Activated naive CD4-positive, alpha-beta T cell (primary cell): ENCODE measurements at places on chromosomes 12 and 14.

GRCh38 chr12:47808574-47809365, 10.9 kb downstream of the HDAC7 start:
- DNase-seq = no peak

GRCh38 chr14:59510001-59510400, 25.7 kb downstream of the JKAMP start:
- no peak for DNase-seq

DNA sequence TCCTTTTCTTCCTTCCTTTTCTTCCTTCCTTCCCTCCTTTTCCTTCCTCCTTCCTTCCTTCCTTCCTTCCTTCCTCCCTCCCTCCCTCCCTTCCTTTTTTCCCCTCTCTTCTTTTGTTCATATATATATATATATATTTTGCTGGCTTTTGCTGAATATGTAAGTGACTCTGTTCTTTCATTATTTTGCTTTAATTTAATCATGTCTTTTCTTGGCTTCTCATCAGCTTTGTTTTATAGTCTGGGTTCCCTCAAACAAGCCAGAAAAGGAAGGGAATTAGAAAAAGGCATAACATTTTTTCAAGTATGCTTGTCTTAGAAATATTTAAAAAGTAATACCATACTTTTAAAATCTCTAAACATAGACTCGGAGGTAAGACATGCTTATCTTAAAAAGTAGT, 219.9 kb upstream of the ATXN7L3B start:
- DNase-seq = no peak

- no peak for DNase-seq
These were observed 11.9 kb downstream of the KLRG1 start for GRCh38 chr12:9001233-9001632.

DNA sequence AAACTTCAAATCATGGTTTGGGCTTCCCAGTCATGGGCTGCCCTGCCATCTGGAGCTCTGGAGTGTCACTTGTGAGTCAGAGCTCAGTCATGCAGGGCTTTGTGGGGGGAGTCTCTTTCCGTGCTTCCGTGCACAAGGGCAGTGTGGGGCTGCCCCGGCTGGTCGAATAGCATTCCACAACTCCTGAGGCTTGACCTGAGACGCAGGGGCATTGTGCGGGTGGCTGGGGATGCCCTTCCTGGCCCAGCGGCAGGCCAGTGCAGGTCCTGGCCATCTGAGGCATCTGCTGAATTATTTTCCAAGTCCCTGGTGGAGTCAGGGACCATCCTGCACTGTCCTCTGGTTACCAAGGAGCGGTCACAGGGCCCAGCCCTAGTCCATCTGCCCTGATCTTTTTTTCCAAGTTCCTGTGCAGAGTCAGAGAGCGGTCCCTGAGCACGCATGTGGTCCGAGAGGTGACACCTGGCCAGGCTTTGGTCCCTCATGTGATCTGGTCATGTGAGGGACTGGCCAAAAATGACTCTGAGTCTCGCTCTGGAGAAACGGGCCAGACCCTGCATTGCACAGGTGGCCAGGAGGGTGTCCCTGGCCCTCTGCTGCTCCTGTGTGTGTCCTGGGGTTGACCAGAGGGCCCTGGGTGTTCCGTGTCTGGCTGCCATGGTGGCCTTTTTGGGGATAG, 167.0 kb upstream of the ALG10B start:
- DNase-seq = no peak

GRCh38 chr14:50974118-50974517, 29.8 kb upstream of the PYGL start:
- no peak for DNase-seq

DNA sequence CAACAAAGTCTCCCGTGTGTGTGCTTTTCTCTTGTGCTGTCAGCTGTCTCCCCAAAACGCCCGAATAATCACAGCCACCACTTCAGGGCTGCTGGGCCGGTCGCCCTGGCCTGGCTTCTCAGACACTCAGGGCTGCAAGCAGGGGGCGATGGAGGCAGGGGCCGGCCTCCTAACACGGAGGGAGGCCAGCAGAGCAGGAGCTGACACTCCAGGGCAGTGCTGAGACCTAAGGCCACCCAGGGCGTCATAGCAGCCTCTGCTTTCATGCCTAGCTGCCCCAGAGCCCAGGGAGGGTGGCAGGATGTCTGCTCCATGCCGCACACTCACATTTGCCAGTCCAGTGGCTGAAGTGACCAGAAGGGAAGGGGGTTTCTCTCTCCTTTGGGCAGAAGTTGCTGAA, 25.6 kb downstream of the STX2 start:
- no peak for DNase-seq

DNA sequence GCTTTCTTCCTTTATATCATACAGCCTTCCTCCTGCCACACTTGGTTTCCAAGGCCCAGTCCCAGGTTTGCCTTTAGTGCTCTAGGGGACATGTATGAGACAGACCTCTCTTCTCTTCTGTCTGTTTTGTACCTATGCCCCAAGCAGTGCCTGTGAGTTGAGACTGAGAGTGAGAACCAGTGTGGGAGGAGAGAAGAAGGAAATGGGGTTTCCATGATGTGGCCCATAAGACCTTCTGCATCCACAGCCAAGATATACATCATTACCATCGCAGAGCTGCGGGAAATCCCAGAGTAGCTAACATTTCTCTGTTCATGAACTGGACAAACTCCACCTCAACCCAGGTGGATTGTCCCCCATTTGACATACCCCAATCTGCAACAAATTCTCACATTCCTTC, 2.8 kb downstream of the TESPA1 start:
- DNase-seq = no peak

DNA sequence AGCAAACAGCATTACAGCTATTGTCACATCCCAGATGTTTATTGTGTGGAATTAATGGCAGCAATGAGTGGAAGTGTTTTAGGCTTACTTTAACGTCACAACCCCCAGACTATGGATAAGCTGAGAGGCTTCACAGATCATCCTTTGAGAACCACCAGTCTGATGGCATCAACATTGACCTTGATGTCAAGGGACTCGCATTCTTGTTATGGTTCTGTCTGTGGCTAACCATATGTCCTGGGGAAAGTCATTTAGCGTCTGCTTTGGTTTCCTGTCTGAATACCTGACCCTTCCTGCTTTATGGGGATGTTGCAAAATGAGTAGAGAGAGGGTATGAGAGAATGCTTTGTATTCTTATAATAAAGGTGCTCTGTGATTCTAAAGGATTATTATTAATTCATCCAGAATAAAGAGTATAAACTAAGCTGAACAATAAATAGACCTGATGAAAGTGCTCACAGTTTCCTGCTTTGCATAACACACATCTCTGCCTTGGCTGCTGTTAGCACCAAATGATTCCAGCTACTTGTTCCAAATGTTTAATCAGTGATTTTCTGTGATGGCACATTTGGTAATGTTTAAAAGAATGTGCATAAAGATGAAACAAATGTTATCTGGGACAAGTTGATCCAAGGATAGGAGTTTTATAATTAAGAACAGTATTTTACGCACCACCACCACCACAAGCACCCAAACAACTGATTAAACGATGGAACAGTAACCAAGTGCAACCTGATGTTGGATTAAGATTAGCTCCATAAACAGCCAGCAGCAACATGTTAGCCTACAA, 116.9 kb upstream of the LRIG3 start:
- DNase-seq = no peak

DNA sequence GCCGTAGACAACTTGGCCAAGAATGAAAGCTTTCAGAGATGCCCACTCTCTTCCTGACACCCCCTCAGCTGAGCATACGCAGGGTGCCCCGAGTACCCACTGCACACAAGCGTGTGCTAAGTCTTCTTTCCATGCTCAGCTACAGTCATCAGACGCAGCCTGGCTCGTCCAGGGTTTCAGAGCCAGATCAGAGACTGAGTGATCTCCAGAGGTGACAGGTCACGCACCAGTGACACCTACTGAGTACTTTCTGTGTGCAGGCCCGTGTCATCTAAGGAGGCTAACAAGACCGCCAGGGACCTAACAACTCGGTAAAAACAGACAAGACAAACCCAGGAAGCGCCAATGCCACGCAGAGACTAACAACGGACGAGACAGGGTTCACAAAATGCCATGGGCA, 25.1 kb downstream of the STX2 start:
- no peak for DNase-seq

- DNase-seq = peak; percentile 85
These were observed 506 bp downstream of the CRY1 start for GRCh38 chr12:107092669-107093416.

DNA sequence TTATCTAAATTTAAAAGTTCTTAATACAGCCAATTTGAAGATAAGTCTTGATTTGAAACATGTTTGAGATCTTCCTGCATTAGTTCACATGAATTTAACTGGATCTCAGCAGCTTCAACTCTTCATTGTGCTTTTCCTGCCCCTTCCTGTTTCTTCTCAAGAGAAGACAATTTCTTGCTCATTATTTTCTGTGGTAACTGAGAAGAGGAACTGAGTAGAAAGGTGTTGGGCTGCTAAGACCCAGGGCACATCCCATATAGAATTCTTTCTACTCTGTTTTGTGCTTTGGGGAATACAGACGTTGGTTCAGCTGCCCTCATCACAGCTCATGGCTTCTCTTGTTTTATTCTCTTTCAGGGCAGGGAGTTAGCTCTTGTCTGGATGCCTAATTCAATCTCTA, 110.2 kb downstream of the SNAPC1 start:
- DNase-seq = no peak

DNA sequence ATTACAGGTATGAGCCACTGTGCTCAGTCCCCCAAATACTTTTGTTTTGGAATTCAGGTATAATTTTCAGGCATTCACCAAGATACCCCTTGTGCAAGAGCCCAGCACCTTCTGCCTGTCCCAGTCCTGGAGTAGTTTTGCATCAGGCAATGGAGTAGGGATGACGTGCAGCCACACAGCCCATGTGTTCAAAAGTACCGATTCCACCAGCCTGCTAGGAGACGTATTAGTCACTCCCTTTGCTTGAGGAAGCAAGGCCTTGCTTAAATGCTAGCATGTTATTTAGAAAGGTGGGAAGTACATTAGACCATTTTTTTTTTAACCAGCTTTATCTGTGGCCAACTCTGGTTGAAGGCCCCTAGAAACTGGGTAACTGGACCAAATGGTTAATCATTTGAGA, 15.0 kb upstream of the GALNT16 start:
- DNase-seq = no peak

- DNase-seq = no peak
These were observed 38.6 kb downstream of the MGST1 start for GRCh38 chr12:16385782-16386646.

GRCh38 chr12:28620281-28620680, 430.0 kb downstream of the CCDC91 start:
- DNase-seq = no peak

DNA sequence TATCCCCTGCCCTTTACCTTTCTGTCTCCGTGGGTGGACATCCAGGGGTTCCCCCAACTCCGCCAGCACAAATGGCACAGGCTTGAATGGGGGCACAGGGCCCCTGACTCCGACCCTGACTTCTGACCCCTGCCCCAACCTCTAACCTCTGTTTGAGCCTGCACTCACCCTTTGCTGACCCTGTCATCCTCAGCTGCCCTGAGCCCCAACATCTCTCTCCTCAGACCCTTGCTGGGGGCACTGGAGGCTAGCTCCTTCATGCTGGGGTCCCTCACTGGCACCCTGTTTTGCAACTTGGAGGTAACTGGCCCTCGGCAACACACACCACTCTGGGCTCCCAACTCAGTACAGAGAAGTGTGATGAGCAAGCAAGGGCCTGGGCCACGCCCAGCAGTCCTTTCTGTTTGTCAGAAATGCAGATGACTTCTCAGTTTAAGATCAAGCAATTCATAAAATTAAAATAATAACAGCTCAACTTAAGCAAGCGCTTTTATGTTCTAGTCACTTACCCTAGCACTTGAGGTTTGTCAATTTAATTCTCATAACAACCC, 2.1 kb downstream of the IFI27 start:
- DNase-seq = no peak

DNA sequence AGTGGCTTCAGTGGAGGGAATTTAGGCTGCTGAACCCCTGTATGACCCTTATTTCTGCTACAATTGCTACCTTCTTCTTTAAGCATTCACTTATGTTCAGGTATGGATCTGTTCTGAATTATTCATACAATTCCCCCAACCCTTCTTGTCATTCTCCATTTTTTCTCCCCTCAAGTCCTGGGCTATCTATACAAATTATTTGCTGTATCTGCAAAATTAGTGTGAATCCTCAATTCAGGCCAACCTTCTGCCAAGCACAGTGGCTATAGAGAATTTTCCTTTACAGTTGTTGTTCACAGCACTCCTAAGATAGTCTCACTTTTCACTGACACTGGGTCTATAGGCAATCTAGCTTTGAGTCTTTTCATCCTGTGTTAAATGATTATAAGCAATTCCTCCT, 119.2 kb upstream of the CNTN1 start:
- no peak for DNase-seq

DNA sequence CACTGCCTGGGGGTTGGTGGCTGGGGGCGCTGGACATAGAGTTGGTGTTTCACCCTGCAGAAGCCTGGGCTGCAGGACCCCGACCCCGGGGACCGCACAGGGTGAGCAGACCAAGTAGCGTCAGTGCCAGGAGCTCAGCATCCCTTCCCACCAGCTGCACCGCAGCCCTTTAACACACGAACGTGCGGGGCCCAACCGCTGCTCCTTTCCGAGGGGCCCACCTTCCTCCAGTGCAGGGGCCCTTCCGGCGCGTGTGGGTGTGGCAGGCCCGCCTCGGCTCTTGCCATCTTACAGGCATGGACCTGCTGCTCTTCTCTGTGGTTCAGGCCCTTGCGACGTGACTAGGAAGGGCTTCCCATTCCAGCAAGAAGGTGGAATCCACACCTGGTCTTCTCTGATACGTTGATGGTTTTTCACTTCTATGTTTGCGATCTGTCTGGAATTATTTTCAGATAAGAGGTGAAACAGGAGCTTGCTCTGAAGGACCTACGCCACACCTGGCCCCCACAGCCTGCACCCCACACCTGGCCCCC, 47.8 kb downstream of the LRCOL1 start:
- DNase-seq = no peak

DNA sequence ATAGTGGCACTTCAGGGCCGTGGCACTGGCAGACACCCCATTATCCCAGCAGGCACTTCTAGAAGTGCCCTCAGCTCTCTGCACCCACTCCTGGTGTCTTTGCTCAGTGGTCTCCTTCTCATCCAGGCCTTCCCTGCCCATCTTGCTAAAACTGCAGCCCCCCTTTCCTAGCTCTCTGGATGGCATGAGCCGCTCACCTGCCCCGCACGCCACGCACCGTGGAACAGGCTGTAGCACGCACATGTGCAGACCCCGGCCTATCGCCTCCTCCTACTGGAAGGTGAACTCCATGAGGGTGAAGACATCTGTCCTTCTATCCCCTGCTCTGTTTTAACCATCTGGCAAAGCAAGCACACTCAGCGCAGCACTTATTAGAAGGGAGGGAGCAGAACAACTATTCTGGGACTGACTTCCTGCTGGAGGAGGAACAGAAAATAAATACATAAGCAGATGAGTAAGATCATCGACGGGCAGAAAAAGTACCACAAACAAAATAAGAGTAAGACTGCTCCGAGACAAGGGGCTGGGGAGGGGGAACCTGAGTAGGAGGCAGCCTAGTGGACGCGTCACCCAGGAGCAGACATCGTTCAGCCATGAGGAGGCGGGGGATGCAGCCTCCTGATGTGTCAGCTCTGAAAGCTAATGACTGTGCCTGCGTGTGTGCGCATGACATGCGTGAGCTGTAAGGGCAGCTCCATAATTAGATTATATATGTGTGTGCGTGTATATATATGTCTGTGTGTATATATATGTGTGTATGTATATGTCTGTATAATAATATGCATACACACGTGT, 7.8 kb upstream of the FZD10 start:
- no peak for DNase-seq
